Stimulated activated CD8-positive, alpha-beta memory T cell treated with anti-CD3 and anti-CD28 coated beads, Interleukin-4, amount 100 ng/mL, for 1 hour (primary cell): ENCODE measurements at places on chromosomes 3 and 15.

- DNase-seq = no peak
Observed at GRCh38 chr3:46576-46975, 150.0 kb upstream of the CHL1 start.

- DNase-seq = no peak
Observed at GRCh38 chr3:136105044-136105443, 91.1 kb downstream of the MSL2 start.

DNA sequence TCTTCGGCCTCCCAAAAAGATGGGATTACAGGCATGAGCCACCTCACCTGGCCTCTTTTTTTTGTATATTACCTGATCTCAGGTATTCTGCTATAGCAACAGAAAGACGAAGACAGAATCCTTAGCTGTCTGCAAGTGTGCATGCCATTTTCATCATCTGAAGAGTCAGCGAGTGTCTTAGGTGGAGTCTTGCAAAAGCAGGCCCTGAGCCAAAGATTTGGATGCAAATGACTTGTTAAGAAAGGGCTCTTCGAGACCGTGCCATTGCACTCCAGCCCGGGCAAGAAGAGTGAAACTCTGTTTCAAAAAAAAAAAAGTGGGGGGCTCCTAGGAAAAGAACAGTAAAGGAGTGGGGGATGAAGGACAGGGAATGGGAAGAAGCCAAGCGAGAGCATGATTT, 10.2 kb upstream of the TRIM69 start:
- DNase-seq = no peak

DNA sequence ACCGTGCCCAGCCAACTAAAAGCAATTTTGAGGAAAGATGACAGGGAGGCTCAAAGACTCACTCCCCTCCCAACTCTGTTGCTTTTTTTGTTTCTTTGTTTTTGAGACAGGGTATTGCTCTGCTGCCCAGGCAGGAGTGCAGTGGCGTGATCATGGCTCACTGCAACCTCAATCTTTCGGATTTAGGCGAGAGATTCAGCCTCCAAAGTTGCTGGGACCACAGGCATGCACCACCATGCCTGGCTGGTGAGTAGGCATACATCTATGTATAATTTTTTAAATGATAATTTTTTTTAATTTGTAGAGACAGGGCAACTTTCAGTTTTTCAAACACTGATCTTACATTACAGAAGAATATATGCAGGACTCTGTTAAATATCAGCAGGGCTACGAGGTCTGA, 15.8 kb upstream of the THUMPD3 start:
- no peak for DNase-seq

DNA sequence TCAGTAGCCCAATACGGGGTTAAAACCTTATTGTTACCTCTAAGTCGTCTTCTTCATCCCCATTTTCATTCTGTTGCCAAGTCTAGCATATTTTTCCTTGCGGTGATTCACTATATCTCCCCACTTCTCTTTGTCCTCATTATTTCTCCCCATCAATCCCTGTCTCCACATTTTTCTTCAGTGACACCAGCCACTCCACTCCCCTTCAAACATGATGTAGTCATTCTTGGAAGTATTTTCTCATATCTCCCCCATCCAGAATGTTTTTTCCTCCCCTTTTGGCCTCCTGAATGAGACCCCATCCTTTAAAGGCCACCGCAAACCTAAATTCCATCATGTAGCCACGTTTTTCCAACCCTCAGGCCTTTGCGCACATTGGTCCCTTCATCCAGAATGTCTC, 105.9 kb downstream of the TOP2B start:
- no peak for DNase-seq

DNA sequence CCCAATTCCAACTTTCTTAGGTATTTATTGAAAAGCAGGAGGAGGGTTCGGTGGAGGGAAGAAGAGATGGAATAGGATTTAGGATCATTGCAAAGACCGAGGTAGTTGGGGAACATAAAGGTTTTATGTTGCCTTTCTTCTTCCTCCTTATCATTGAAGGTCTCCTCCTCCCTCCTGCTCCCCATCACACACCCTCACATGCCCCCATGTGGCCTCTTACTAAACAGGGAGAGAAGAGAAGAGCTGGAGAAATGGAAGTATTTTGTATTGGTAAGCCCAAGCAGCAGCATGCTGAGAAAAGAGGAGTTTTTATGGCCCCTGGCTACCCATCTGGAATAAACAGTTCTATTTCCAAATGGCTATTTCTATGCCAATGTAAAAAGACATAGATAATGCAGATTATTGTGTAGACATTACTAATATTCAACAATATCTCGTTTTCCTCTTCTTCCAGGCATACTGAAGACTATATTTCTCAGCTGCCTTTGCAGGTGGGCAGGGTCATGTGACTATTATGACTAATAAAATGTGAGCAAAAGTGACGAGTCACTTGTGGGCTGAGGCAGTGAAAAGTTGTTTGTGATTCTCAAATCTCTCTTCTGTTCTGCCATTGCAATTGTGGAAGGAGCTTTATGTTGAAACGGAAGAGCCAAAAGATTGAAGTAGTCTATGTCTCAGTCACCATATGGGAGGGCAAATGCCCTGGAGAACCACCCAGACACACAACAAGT, 5.2 kb upstream of the GPR176 start:
- no peak for DNase-seq

DNA sequence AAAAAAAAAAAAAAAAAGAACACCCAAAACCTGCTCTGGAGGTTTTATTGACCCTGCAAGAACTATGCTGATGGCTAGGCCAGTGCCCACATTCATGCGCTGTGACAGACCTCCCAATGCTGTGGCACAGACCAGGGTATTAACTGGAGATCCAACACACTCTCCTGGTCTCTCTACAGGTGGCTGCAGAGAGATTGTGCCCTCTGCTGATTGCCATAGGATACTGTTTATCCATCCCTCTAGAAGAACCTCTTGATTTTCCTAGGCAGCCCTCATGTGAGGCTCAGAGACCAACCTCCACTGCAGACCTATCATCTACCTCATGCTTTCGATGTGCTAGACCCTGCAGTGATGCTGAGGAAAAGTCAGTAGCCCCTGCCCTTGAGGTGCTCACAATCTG, 125.5 kb upstream of the TRIM42 start:
- no peak for DNase-seq
